ENCODE measurements at places on chromosomes 13 and 19.

- no peak for DNase-seq
Observed at GRCh38 chr19:33914599-33914998, 117.9 kb downstream of the KCTD15 start.

GRCh38 chr19:57002710-57003109 lies 117.1 kb upstream of the USP29 start:
- no peak for DNase-seq

DNA sequence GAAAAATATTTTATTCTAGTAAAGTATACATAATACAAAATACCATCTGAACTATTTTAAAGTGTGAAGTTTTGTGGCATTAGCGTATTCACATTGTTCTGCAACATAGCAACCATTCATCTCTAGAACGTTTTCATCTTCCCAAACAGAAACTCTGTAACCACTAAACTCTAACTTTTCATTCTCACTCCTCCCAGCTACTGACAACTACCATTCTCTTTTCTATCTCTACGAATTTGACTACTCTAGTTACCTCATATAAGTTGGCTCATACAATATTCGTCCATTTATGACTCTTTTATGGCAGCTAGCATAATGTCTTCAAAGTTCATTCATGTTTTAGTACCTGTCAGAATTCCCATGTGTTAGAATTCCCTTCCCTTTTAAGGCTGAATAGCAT lies 150.5 kb upstream of the MIR17HG start:
- no peak for DNase-seq

DNA sequence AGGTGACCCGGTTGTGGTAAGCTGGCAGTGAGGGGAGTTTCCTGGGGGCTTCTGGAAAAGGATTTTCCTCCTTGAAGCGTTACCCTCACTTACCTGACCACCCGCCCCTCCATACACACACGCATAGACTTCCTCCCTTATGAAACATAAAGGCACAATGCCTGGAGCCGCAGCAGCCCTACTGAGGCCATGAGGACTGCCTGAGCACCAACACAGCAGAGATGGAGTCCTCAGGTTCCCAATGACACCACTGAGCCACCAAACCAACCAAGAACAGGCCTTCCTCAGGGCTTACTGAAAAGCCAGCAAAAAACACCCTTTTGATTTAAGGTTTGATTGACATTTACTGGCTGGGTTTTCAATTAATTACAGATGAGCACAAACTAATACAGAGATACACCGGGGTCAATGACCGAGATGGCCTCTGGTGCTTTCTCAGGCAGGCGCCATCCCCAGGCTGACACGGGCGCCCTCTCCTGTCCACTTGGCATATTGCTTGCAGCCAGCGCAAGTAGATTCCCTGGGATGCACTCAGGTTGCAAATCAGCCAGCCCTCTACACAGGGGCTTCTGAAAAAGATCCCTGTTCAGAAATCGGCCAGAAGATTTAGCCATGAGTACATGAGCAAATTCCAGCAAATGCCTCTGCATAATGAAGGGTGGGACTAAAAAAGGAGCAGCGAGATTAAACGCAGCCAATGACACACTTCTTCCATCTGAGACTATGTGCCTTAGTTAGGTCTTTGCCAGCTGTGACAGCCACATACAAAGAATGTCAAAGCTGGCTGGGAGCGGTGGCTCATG lies 14.8 kb downstream of the OPA3 start:
- DNase-seq = peak; percentile 24

DNA sequence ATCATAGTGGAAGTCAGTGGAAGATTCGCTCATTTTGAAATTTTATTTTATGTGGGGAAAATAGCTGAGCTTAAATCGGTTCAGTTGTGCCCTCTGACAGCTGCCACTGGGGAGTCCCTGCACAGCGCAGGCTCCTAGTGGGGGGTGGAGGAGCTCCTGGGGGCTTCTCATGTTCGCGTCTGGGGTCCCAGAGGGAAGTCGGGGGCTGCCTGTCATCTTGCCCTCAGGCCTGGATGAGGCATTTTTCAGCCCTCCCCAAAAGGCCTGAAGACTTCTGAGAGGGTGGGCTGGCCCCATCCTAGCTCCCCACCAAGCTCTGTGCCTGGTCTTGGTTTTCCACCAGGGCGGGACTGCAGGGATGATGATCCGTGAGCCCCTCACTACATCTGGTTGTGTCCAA lies 82.1 kb downstream of the CHST8 start:
- DNase-seq = no peak

GRCh38 chr13:33483471-33483870 lies 197.9 kb upstream of the STARD13 start:
- DNase-seq = no peak

GRCh38 chr13:111046590-111047141 lies 68.4 kb upstream of the ARHGEF7 start:
- no peak for DNase-seq

GRCh38 chr13:79121286-79121685 lies 284.8 kb downstream of the RBM26 start:
- DNase-seq = no peak

GRCh38 chr19:41426952-41427646 lies at the start of gene B3GNT8:
Gene B3GNT8, minus strand, starts transcription at chr19:41427374. Its CDS starts 596 bp downstream, at chr19:41426778.
- DNase-seq = peak; percentile 89

GRCh38 chr13:23856008-23856750 lies 33.0 kb downstream of the MIPEP start:
- DNase-seq = no peak

- DNase-seq = no peak
Observed at GRCh38 chr19:3855320-3855719, 13.5 kb downstream of the ZFR2 start.

DNA sequence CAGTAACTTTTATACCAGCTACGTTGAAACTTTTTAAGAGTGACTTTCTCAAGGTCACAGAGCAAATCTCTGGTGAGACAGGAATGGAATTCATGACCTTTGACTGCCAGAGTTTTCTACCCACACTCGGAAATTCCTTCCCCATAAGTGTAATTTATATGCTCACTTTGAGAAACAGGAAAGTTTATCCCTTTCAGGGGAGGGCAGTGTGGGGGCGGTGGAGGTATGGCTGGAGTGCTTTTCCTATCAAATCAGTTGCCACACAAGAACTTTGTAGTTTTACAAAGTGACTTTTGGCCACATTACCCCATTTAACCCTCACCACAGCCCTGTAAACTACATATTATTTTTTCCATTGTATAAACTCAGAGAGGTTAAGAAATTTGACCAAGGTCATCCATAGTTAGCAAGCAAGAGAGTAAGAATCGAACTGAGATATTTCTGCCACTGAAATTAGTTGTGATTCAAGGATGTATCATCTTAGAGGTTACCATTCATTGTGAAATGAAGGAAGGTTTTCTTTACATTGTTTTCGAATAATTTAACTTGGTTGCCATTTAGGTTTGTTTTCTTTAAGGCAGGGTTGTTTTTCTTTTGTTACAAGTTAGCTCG lies 5.9 kb downstream of the KLF12 start:
- no peak for DNase-seq

DNA sequence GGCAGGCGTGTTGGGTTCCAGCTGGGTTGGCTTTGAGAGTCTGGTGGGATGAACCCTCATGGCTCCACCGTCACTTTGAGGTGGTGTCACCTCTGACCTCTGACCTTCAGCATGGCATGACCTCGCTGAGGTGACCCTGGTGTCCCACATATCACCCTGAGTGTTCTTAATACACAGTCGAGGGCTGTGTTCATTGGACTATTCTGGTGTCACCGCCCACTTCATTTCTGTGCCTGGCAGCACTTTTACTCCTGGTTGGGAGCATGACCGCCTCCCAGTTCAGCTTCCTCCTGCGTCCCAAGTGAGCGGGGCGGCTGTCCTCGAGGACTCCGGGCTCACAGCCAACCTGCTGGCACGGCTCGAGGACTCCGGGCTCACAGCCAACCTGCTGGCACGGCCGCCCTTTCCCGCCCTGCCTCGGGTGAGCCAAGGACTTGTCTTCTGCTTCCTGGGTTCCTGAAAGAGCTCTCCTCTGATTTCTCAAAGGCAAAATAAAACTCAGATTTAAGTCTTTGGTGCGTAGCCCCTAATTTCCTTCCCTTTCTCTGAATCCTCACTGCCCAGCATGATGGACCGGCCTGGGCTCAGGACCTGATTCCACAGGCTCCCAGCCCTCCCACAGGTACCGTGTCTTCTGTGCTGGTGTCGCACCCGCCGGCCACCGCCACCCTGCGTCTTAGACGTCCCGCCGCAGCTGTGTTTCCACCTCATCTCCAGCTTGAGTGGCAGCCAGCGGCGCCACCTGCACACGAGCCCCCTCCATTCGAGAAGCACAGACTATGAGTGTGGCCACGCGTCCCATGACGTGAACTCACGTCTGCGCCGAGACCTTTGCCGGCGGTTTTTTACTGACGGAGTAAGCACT lies 10.4 kb downstream of the ATP4B start:
- peak; percentile 92 for DNase-seq

DNA sequence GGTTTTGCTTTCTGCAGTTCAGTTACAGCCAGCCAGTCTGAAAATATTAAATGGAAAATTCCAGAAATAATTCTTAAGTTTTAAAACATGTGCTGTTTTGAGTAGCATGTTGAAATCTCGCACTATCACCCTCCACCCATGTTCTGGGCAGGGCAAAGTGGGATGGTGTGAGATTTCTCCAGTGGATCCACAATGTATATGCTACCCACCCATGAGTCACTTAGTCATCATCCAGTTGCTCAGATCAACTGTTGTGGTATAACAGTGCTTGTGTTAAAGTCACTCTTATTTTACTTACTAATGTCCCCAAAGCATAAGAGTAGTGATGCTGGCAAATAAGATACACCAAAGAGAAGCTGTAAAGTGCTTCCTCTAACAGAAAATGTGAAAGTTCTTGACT lies 56.4 kb downstream of the CYSLTR2 start:
- no peak for DNase-seq

DNA sequence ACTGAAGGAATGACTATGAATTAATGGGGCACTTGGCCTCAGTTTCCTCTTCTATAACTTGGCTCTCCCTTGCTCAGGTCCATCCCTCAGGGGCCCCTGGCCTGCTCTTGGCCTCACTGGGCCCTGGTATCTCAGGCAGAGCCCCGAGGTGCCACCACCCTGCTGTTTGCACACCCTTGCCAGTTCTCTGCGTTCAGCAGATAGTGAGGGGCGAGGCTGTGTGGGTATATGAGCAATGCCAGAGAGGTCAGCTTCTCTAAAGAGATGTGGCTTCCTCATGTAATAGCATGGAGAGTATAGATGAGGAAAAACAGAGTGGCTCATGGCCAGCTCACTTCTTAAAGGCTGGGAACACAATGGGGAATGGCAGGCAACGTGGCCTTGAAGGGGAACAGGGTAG lies 76.1 kb downstream of the CYSLTR2 start:
- DNase-seq = no peak

GRCh38 chr19:38337360-38337653 lies 1.7 kb downstream of the CATSPERG start:
- DNase-seq = no peak

DNA sequence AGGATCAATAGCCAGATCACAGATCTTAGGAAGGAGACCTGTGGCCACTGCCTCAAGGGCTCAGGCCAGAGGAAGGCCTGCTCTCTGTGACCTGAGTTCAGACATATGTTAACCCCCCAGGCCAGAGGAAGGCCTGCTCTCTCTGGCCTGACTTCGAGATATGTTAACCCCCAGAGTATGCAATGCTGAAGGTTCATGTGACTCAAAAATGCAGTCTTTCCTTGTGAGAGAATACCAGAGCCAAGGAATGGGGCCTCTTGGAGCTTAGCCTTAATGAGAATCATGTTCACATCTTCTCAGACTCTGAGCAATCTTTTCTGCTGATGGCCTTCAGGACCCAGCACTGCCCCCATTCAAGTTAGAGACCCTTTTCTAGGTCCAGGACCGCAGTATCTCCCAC lies 36.7 kb downstream of the MBNL2 start:
- DNase-seq = no peak

- DNase-seq = no peak
Observed at GRCh38 chr13:87810920-87811344, 139.8 kb downstream of the SLITRK5 start.

GRCh38 chr19:53866865-53867224 lies 838 bp upstream of the MYADM start:
- DNase-seq = no peak

DNA sequence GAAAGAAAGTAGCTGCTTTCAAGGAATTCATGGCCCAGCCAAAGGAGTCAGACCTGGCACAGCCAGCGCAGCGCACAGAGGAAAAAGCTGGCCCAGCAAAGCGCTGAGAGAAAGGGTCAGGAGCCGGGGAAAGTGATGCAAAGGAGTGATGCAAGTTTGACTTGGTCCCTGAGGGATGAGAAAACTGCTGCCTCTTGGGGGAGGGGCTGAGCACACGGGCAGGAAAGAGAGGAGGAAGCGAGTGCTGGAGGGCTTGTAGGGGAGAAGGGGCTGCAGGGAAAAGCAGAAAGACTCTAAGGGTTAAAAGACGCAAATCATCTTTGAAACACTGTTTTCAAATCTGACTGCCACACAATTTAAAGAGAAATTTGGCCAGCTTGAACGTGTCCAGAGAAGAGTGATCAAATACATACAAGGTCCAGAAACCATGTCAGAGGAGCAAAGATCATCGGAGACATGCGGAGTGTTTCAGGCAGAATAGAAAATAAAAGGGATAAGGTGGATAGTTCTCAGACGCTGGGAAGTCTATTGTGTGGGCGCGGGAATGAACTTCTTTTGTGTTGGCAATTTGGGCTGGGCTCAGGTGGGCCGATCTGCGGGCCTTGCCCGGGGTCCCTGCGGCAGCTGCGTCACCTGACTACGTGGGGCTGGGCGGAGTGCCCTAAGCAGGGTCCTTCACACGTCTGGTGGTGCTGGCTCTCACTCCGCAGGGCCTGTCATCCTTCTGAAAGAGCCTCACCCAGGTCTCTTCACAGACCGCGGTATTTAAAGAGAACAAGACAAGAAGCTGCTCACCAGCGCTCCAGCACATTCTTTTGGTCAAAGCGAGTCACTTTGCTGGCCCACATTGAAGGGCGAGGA lies 18.1 kb downstream of the N4BP2L1 start:
- no peak for DNase-seq

- DNase-seq = no peak
Observed at GRCh38 chr13:84641491-84641890, 759.2 kb upstream of the SLITRK1 start.

DNA sequence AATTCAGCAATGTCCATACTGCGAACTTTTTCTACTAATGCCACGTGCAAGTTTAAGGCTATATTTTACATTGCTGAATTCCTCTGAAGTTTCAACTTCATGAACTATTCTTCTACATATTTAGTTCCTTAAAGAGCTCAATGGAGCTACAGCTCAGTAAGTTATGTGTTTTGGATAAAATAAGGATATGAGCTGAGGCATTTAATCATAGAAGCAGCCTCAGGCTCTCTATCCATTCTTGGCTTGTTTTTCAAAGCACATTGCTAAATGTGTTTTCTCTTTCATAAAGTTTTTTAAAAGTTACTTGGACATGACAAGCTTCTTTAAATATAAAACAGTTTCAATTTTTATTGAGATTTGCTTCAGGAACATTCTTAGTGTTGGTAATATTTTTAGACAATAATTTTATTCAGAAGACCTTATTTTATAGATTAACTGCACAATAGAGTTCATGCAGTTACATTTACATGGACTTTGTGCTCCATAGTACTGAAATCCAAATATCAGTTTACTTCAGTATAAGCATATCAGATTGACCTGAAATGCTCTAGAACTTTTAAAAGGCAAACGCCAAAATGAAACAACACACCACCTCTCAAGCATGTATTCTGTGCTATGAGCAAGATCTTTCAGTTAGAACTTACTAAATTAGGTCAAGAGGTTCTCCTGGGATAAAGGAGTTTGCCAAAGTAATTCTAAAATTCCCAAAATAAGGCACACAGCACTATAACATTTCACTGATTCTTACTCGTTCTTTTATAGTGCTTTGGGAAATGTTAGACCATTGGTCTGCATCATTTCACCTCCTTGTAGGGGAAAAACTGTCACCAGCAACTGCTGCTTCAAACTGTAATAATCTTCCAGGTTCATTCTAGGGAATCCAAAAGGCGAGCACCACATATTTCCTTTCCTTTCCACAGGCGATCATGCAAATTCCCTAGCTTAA lies 275.5 kb downstream of the ENOX1 start:
- DNase-seq = no peak

- DNase-seq = no peak
Observed at GRCh38 chr19:44851427-44851826, 5.3 kb downstream of the NECTIN2 start.
